ENCODE measurements at places on chromosomes 2 and 18.

DNA sequence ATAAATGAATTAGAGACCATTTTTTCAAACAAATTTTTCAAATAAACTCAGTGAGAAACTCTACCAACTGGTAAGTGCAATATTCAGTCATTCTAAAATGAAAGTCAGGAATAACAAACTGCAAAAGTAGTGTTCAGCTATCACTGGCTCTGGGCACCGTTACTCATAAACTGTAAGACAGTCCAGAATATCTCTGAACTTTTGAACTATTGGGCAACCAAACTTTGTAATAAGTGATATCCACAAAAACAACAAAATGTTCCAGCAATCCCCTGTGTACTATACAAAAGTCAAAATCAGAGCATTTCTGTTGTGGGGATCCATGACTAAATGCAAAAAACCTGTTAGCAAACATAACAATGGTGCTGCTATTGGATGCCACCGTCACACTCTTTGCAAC is 56.3 kb downstream of the SLC25A12 start:
- DNase-seq: no peak

DNA sequence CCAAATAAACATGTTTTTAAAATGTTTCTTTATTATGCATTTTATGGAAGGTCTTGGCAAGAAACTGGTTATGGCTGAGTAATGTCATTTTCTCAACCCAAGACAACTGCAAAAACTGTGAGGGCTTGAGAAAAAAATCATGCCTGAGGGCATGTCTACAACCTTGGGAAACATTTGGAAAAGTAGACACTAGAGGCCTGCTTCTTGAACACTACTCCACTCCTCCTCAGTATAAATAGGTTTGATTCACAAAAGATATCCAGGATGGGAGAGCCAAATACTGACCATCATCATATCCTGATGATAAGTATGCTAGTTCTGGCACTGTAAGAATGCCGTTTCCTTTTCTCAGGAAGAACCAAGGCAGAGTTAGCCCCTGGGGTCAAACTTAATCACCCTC is 71.1 kb downstream of the OSR1 start:
- DNase-seq: no peak

DNA sequence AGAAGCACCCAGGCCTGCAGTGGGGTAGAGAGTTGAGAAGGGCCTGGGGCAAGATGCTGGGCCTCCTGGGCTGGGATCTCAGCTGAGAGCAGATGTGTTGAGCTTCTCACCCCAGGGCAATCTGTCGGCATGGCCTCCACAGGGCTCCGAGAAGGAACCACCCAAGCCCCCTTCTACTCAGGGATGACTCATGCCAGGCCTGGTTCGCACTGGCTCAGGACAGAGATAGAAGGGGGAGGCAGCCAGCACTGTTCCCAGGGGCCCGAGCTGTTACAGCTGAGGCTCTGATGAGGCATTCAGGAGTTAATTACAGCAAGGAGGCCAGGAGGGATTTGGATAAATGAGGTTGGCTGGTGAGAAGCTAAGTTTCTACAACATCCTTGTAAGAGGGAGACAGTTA is 62.5 kb downstream of the CENPO start:
- DNase-seq: no peak

DNA sequence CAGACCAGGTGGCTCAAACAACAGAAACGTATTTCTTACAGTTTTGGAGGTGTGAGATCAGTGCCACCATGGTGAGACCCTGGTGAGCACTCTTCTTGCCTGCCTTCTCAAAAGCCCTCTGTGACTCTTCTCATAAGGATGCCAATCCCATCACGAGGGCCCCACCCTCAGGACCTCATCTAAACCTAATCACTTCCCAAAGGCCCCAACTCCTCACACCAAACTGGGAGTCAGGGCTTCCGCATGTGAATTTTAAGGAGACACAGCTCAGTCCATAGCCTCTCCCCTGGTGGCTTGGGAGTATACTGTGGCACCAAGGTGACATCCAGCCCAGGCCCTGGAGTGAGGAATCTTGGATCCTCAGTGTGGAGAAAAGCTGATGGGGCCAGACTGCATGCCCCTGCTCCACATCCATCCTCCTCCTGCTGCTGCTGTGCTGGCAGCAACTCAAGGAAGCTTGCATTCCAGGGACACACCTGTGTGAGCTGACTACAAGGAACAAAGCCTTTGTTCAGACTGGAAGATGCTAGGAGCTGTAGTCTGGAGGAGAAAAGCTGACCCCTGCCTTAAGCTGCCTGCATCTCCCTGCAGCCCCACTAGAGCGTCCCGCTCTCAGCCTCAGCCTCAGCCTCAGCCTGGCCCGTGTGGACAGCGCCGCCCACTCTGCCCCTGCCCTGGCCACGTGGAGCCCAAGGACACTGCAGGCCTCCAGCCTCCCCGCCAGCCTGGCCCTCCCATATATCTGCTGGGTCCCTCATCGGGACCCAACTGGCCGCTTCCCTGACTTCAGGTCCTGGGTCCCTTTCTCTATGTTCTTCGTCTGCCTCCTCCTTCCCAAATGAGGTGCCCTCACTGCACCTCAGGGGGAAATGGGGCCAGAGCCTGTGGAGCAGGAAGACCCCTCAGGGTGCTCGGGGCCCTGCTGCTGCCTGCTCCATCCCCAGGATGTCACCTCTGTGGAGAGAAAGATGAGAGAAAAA is 87.8 kb upstream of the RAB6C start:
- no peak for DNase-seq
